ENCODE measurements at places on chromosomes 13 and 19.

- no peak for DNase-seq
Observed at GRCh38 chr13:40269086-40269485, 397.4 kb downstream of the FOXO1 start.

DNA sequence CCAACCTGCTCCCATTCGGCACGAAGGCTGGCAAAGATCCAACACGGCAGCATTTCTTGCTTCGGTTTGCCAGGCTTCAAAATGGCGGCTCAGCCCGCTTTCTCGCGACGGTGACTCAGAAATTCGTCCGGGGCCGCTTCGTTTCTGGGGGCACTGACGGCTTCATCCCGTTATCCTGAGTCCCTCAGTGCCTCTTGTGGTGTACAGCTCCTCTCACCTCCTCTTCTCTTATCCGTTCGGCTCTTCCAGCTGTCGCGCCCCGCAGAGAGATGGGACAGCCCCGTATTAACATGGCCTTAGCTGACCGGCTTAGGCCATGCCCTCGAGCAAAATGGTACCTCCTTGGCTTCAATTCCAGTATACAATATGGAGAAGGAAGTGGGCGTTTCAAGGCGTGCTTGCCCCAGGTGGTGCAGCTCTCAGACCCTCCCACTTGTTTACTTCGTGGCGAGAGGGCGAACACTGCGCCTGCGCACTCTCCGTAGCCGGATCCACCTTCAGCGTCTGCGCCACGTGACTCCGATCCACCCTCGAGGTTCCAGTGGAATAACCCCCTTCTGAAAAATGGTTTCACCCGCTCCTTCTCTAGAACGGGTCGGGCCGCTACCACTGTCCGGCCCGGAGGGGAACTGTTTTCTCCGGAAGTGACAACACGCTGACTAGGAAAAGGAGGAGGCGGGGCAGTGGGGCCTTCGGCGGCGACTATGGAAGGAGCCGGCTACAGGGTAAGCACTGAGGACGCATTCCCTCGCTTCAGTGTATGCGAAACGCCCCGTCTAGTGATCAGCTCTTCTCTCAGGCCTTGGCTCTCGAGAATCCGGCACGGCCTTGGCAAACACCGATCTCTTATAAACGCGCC is at the start of the genes AKT1S1 and TBC1D17:
Gene AKT1S1 (minus strand): TSS at position 336 of the 859 bp plus-strand sequence. CDS start 4,060 bp downstream, outside the sequence.
Gene TBC1D17 (plus strand): TSS at position 683 of the 859 bp plus-strand sequence. CDS start 22 bp downstream, at position 705.
- peak; percentile 100 for DNase-seq

DNA sequence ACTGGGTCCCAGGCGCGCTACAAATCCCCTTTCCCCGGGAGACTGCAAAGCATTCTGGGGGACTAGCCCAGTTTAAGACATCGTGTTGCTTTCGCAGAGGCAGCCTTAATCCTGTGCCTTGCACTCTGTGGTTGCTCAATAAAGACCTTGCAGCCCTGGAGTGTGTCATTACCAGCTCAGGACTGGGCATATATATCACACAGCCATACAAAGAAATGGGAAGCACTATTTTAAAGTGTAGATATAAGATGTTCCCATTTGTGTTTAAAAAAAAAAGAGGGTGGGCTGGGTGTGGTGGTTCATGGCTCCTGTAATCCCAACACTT is 11.1 kb downstream of the NAPA start:
- no peak for DNase-seq

- DNase-seq: no peak
Observed at GRCh38 chr13:25796474-25796873, 255.3 kb downstream of the SHISA2 start.

DNA sequence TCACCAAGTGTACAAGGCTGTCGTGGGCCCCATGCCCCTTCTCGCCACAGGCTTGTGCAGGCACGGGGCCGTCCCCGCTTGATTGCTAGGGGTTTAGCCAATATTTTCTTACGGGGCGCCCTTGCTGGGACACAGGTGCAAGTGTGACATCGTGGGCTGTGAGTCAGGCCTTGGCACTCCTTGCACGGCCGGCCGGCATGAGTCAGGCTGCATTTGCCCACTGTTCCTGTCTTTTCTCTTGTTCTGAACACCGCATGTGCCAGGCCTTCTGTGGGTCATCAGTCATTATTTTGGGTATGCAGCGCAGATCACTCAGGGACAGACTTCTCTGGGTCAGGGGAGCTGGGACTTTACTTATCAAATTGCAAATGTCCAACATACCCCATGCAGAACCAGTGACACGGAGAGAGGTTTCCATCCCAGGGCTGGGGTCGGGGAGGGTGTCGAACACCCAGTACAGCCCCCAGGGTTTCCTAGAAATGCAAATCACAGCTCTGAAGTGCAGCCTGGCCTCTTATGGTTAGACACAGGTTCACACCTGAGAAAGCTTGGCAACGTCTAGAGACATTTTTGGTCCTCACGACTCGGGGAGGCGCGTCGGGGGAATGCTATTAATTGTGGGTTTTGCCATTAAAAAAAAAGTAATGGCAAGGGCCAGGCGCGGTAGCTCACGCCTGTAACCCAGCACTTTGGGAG is 22.5 kb upstream of the KLF2 start:
- peak; percentile 80 for DNase-seq

- peak; percentile 84 for DNase-seq
Observed at GRCh38 chr19:925087-925525, 729 bp upstream of the ARID3A start.

- DNase-seq: no peak
Observed at GRCh38 chr13:97275776-97276501, 53.8 kb downstream of the MBNL2 start.

GRCh38 chr13:33740134-33740538 is 77.8 kb upstream of the RFC3 start:
- DNase-seq: no peak

DNA sequence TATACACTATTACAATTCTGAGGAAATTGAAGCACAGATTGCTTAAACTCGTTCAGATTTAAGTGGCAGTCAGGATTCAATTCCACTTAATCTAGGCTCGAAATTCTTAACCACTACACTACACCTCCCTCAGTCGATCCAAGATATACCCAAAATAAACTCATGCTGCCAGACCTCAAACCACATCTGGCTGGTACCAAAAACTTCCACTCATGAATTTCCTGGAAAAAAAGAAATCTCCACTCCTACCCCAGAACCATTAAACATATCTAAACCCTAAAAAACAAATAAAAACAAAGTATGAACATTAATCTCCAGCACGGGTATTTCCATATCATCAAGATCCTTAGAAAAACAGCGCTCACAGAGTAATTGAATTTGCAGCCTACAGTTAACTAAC is 1.1 kb downstream of the ZFP30 start:
- peak; percentile 24 for DNase-seq

GRCh38 chr13:50387051-50387581 is 371.9 kb downstream of the KCNRG start:
- no peak for DNase-seq

DNA sequence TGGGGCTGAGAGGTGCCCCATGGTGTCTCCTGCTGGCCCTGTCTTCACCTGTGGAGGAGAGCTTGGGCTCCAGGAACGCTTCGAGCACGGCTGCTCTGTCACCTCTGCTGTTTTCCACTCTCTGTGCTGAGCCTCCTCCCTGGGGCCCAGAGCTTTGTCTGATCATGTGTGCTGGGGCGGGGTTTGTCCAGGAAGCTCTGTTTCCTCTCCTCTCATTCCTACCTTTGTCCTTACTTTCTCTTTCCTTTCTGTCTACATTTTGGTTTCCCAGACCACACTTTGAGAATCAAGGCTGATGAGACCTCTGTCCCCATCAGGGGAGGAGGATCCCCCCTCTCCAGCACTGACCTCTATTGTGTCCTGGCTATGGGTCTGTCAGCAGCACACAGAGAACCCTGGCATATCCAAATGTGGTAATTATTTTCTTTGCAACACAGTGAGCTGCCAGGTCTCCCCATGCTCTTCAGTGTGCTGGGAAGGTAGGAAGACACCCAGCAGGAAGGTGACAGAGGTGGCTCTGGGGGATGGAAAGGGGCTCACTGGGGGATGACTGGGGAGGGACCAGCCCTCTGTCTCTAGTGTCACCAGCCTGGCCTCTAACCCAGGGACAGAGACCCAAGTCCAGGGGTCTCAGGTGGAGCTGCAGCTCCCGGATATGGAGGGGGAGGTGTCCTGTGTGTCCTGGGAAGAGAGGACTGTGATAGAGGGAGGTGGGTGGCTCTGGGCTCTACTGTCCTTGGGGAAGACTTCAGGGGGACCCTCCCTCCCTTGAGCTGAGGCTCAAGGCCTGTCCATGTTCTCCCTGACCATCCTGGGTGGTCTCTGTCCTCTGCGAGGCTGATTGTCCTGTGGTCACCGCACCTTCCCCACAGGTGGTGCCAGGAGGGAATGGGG is at the start of gene CEACAM1:
Gene CEACAM1 (minus strand): TSS at position 128 of the 894 bp plus-strand sequence. CDS start 107 bp downstream, at position 21.
- no peak for DNase-seq

- DNase-seq: peak; percentile 51
Observed at GRCh38 chr19:38263689-38264485, 486 bp upstream of the SPINT2 start.

DNA sequence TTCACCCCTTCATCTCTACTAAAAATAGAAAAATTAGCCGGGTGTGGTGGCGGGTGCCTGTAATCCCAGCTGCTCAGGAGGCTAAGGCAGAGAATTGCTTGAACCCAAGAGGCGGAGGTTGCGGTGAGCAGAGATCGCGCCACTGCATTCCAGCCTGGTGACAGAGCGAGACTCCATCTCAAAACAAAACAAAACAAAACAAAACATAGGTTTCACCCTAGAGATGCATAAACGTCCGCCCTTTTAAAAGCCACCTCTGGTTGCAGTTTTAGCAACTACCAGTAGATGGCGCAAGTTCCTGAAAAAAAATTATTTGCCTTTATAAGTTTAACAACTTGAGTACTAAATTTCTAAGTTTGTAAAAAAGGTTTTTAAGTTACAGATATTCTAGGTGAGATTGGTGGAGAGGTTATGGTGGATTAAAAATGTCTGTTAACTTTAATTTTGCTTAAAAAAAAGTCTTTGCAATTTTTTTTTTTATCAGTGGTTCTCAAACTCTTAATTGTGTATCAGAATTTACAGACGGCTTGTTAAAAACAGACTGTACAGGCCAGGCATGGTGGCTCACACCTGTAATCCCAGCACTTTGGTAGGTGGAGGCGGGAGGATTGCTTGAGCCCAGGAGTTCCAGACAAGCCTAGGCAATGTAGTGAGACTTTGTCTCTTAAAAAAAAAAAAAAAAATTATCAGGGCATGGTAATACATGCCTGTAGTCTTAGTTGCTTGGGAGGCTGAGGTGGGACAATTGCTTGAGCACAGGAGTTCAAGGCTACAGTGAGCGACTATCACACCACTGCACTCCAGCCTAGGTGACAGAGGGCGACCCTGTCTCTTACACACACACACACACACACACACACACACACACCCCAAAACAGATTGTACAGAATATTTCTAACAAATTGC is 42.1 kb downstream of the NAA16 start:
- peak; percentile 79 for DNase-seq

GRCh38 chr13:40667622-40667978 is 1.2 kb upstream of the FOXO1 start:
- DNase-seq: no peak

- DNase-seq: peak; percentile 52
Observed at GRCh38 chr13:111474136-111475002, 153.9 kb downstream of the TEX29 start.

DNA sequence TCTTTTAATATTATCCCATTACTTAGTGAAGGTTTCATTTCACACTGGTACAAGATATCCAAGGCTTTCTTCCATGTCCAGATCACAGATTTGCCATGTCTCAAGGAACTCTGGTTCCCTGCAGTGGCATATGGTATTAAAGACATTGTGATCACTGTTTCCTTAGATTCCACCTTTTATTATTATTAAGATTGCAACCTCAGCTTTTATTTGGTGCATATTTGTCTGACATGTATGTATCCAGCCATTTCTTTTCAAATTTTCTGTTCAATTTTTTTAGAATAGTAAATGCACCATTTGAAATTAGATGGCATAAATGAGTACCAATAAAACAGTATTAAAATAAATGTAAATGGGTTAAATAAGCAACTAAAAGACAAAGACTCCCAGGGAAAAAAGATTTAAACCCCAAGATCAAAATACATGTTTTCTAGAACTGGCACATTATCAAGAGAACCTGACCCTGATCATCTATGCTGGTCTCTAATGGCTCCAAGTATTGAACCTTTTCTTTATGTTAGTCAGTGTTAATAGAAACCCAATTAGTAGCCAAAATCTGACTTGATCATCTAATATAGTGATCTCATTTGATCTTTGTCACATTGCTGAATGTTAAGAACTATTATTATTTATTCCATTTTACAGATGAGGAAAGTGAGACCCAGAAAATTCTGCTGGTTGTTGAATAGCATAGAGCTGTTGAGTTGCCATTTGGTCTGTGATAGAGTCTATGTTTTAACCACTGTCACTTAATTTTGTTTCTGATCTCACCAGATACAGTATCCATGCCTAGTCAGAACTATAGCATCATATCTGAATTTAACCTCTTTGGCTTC is at the start of gene OR10H4:
Gene OR10H4 (plus strand): TSS at position 786 of the 836 bp plus-strand sequence. CDS start 0 bp downstream, at position 786.
- DNase-seq: no peak

DNA sequence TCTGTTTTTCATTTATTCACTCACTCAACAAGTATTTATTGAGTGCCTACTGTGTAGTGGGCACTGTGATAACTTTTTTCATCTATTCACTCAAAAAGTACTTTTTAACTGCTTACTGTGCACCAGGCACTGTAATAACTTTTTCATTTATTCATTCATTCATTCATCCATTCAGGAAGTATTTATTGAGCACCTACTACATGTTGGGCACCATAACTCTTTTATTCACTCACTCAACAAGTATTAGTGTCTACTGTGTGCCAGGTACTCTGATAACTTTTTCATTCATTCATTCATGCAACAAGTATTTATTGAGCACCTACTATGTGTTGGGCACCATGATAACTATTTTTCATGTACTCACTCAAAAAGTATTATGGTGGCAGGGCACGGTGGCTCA is 6.9 kb downstream of the CIB3 start:
- DNase-seq: no peak

DNA sequence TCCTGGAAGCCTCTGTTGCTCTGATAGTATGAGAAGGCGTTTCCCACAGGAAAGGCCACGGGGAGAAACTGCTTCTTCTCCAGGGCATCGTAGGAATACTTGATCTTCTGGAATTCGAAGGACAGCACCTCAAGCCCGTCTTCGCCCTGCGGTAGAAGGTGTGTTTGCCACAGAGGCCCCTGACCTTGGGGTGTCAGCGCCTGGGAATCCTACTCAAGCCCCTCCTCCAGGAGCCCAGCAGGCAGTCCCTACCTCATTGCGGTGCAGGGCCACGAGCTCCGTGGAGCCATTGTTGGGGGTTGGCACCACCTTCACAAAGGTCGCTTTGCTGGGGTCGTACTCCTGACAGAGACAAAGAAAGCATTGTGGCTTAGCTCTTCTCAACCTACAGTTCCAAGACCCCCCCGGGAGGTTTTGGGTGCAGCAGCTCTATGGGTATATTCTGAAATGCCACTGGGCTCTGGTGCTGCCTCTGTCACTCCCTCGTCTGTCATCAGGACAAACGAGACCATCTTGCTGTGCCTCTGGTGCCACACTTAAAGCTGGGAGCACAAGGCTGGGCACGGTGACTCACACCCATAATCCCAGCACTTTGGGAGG is 3.7 kb downstream of the ATP13A1 start:
- no peak for DNase-seq

- no peak for DNase-seq
Observed at GRCh38 chr19:31553112-31553845, 204.0 kb upstream of the TSHZ3 start.

All from RKO (cell line).